Immature natural killer cell (primary cell): ENCODE measurements at places on chromosomes 5 and 9. TPM values are rescaled to one million over a fixed set of nuclear protein-coding genes. Genes with fewer than 3 reads are reported as not detected.

DNA sequence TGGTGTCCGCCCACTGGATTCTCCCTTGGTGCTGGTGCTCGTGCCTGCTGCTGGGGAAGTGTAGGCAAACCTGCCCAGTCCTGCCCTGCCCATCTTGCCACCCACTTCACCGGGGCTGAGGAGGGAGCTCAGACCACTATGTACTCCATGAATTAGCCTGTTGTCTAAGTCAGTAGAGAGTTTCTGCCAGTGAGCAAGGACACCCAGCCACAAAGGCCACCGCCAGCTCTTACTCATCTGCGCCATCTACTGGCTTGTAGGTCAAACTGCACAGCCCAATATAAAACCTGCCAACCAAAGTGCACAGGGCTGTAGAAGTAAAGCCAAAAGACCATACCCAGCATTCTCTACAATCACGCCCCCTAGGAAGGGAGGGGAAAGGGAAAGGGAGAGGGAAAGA, 102.3 kb downstream of the GLIS3 start:
- DNase-seq = no peak

- DNase-seq = no peak
These were observed 6.2 kb downstream of the AGPAT2 start for GRCh38 chr9:136681029-136681428.

DNA sequence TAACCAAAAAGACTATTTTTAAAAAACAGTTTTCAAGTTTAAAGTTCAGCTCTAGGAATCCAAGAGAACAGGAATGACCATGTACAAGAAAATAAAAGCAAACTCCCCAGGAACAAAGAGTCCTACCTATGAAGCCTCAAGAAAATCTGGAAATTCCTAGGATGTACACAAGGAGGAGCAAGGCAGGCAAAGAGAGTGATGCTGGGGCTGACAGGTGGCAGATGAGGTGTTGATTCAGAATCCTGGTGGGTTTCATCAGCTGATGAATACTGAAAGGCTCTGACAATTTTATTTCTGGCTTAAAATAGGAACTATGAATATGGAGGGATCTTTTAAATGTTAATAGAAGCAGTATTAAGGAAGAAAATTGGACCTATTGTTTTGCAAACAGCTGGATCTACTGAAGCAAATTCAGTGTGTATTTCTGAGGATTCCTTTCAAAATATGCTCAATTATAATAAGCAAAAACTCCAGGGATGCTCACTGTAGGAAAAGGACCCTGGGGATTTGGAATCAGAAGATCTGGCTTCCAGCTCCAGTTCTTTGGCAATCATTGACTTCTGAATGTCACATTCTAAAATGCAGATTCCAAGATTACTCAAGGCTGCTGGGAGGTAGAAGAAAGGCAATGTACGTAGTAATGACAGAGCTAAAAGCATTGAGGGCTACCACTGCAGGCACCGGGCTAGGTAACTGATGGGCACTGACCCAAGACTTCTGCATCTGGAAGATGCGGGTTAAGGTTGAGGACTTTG, 28.0 kb upstream of the SH3RF2 start:
- DNase-seq = no peak

- no peak for DNase-seq
These were observed 4.3 kb downstream of the BBLN start for GRCh38 chr9:128164307-128164885.

DNA sequence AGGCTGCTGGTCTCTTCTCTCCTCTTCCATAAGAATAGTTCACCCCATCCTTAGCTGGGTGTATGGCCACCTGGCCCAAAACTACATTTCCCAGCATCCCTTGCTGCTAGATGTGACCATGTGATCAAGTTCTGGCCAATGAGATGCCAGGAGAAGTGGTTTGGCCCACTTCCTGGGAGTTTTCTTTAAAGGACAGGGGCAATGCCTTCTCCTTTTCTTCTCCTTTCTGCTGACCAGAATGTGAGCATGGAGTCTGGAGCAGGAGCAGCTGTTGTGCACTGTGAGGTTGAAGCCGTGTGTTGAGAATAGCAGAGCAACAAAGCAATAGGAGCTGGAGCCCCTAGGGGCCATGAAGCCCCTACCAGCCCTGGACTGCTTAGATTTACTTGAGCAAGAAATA, 36.8 kb downstream of the C9orf50 start:
- DNase-seq = peak; percentile 63

DNA sequence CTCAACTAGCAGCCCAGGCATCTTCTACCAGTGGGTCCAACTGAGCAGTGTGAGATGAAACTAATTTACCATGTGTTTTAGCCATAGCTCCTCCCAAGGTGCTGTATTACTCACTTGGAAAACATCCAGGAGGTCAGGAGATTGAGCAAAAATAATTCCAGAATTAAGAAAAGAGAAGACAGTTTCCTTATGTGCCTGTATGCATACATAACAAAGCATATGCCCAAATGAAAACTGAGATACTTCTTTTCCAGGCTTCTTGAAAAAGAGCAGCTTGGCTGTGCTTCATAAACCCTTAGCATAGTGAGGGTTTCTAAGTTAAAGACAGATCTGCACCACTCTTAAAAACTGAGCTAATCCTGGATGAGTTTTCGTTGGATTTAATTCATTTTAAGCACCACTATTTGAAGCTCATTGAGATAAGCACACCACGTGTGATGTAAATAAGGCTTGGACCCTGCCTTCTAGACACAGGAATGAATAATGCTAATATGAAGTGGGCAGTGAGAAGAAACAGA, 119.4 kb downstream of the ADAMTS12 start:
- no peak for DNase-seq

DNA sequence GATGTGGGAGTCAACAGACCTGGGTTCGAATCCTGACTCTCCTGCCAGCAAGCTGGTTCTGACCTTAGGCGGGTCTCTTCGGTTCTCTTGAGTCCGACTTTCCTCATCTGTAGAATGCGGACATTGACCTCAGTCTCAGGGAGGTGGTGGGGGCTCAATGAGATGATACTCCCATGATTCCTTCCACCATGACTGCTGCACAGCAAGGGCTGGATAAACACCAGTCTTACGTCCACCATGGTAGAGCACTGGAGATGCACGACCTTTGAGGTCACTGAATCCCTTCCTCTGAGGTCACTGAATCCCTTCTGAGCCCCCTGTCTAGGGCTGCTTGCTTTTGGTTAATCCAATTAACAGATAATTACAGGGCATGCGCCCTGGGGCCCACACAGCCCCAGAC, 12.5 kb upstream of the SMIM23 start:
- no peak for DNase-seq

GRCh38 chr9:134252084-134252830, 74.0 kb upstream of the RXRA start:
- no peak for DNase-seq

- DNase-seq = no peak
These were observed 9.1 kb downstream of the DIPK1B start for GRCh38 chr9:136721339-136722092.

The CTXN3 gene
- polyA plus RNA-seq = not detected

The LURAP1L gene
- polyA plus RNA-seq = not detected

The SLC25A2 gene
- not detected for polyA plus RNA-seq

The ZNF484 gene
- 5.4 TPM for polyA plus RNA-seq
